ENCODE measurements at places on chromosomes 11 and 22.

DNA sequence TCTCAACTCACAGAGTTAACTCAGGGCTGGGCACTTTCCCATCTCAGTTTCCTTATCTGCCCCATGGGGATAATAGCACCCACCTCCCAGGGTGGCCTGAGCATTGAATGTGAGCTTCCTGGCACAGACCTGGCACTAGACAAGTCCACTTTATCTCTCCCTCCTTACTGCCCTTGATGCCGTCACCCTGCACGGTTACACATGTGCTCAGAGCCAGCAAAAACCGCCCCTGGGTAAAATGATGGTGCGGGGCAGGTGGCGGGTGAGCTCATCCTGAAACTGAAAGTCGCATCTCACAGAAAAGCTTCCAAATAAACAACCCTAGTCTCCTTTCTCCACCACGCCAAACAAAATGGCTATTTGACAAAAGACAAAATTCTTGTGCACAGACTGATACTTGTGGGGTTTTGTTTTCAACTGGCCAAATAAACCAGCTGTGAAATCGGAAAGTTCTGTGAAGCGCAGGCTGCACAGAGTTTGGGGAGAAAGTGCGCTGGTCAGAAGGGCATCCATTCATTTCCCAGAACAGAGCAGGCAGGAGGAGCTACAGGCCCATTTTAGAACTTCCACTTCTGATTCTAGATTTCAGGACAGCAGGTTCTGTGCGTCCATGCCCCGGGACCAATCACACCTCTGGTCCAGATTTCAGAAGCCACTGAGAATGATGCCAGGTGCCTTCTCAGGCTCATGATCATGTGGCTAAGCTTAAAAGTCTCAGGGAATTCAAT lies 138.1 kb downstream of the SHANK2 start:
- no peak for DNase-seq

DNA sequence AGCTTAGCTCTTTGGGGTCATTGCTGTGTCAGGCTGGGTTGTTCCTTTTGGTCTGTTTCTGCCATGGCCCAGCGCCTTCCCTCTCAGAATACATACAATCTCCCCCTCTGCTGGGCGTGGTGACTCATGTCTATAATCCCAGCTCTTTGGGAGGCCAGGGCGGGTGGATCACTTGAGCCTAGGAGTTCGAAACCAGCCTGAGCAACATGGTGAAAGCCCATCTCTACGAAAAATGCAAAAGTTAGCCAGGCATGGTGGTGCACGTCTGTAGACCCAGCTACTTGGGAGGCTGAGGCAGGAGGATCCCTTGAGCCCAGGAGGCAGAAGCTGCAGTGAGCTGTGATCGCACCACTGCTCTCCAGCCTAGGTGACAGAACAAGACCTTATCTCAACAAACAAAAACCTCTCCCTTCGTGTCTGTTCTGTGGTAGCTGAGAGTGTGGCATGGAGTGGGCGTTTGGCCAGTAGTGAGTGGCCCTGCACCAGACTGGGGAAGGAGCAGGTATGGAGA lies 46.7 kb upstream of the RAB1B start:
- DNase-seq: no peak

GRCh38 chr11:115324581-115325432 lies 179.4 kb downstream of the CADM1 start:
- DNase-seq: peak; percentile 42

- DNase-seq: no peak
Measured at GRCh38 chr11:72950685-72951084, 136.5 kb downstream of the ATG16L2 start.

- no peak for DNase-seq
Measured at GRCh38 chr11:104120493-104121137, 43.3 kb downstream of the PDGFD start.

- DNase-seq: no peak
Measured at GRCh38 chr22:24096758-24097115, 84.5 kb upstream of the SUSD2 start.

- DNase-seq: no peak
Measured at GRCh38 chr11:7501894-7502293, 11.9 kb upstream of the PPFIBP2 start.

DNA sequence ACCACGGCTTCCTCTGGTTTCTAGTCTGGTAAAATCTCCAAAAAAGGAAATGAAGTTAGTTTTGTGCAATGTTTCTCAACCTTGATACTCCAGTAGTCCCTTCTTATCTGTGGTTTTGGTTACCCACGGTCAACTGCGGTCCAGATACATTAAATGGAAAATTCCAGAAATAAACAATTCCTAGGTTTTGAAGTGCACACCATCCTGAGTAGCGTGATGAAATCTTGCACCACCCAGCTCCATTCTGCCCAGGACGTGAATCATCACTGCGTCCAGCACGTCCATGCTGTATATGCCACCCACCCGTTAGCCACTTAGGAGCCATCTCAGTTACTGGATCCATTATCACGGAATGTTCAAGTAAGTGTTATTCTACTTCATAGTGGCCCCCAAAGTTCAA lies 117.0 kb downstream of the FBXO7 start:
- DNase-seq: no peak

- DNase-seq: no peak
Measured at GRCh38 chr22:23722724-23723123, 28.2 kb downstream of the ZNF70 start.

- no peak for DNase-seq
Measured at GRCh38 chr11:606245-606644, 9.5 kb downstream of the IRF7 start.

GRCh38 chr22:29275819-29276565 lies 7.9 kb downstream of the EWSR1 start:
- DNase-seq: no peak

DNA sequence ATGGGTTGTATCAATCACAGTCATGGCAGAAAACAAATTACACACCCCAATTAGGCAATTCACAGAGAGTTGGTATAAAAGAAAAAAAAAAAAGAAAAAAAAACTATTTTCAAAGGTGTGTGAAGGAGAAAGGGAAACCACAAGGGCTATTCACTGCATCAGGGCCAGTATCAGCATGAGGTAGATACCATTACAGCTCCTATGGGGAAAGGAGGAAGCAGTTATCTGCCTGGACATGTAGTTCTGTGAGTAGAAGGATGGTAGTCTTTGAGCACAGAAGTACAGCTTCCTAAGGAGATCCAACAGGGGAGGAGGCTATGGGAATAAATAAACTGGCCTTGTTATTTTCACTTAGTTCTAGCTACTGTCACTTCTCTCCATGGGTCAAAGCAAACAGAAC lies 746.1 kb downstream of the LUZP2 start:
- no peak for DNase-seq

DNA sequence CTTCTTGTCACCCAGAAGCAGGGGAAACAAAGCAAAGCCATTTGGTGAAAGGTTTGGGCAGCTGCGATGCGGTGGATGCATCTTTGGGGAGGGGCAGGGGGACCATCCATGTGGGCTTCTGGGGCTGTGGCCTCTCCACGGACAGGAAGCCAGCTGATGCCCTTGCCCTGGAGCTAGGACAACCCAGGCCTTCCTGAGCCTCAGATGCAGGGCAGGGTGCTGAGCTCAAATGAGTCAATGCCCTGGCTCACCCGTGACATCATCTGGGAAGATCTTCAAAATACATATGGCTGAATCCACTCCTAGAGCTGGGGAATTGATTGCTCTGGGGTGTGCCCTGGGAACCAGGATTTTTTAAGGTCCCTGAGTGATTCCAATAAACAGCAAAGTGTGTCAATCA lies 1418.2 kb downstream of the TBC1D22A start:
- no peak for DNase-seq

DNA sequence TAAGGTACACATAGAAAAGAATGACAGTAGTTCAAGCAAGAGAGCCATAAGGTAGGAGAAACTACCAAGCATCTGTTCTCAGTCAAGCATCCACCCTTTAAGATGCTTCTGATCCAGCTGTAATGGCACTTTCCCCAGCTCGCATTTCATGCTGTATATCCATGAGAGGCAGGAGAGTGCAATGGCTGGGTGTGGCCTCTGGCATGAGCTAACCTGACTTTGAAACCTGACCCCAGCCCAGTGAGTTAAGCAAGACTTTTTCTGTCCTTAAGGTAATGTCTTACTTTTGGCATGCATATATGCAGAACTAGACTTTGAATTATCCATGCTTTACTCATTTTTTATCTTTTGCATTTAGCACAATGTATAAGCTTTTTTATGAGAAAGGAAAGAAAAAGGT lies 79.8 kb upstream of the CNTN5 start:
- no peak for DNase-seq

GRCh38 chr11:71095294-71095850 lies 157.0 kb downstream of the SHANK2 start:
- no peak for DNase-seq

DNA sequence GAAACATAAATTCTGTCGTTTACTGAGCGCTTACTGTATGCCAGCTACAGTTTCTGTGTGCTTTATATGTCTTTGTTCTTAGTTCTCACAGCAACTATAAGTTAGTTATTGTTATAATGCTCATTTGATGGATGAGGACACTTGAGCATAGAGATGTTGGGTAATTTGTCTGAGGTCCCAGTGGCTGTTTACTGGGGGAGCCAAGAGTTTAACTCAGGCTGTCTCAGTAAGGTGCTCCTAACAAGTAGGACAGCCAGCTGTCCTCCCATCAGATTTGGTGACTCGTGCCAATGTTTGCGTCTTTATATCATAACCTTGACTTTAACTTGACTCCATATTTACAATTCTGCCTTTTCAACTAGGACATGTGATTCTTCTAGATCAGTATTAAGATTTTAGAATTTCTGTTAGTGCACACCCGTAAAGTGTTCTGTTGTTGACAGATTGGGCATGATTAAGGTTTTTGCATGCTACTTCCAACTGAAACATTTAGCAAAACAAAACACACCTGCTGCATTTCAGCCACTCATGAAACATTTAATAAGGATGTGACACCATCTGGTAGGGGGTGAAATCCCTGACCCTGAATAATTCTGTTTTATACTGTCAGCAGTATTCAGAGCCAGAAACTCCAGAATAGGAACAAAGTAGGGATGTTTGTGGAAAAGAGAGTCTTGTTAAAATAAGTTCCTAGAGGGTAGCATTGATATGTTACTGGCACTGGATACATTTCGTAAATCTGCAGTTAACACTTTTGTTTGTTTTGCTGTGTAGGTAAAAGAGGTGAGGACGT lies 1.9 kb downstream of the REXO2 start:
- no peak for DNase-seq

DNA sequence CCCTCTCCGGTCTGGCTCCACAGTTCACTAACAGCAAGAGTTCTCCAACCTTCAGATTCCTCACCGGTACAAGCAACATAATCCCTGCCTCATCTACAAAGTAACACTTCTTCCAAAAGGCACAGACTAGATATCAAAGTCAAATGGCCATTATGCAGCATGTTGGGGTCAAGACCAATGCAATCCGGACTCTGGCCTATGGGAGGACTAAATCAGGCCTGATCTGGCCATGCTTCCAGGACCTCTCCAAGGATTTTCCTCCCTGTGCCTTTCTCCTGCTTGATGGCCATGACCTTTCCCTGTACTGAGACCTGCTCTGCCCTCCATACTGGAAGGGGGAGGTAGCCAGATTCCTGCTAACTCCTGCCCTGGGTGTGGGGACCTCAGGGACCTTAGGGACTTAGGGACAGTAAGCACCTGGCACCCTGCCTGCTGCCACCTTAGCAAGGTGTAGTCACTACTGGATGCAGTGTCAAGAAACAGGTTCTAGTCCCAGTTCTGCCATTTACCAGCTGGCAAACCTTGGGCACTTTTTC lies 6.7 kb downstream of the TBC1D10A start:
- DNase-seq: no peak

GRCh38 chr22:23144432-23144831 lies 845 bp upstream of the RAB36 start:
- DNase-seq: no peak

DNA sequence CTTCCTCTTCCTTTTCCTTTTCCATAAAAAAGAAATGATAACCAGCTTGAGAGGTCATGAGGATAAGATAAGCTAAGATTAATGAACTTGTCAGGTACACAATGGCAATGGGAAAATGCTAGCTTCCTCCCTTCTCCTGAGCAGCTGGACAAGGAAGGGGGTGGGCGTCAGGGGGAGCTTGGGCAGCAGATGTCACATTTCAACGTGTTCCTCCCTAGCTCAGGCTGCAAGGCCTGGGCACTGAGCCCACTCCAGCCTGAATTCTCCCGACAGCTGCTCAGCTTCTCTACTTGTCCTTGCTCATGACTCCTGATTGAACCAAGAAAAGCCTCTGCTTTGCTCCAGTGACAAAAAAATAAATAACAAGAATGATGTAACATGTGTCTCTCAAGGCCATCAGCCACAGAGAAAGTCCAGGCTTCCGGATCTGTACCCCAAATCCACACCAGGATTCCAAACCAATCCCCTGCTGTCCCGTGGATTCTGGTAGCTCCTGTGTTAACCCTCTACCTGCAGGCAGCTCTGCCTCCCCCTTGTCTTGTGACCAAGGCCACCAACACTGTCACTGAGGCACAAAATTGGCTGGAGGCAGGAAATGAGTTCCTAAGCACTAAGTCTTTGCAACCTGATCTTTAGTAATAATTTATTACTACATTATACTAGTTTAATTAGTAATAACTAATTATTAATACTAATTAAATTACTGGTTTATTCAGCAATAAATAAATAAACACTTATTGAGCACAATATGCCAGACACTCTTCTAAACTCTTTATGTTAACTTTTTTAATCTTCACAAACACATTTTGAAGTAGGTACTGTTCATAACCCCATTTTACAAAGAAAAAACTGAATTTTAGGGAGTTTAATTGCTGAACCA lies 146.5 kb downstream of the CCDC34 start:
- DNase-seq: no peak

- peak; percentile 56 for DNase-seq
Measured at GRCh38 chr11:119094816-119095065, 6.9 kb downstream of the DPAGT1 start.

GRCh38 chr22:32326647-32327046 lies 31.0 kb upstream of the RFPL3 start:
- no peak for DNase-seq
